Fibroblast of gingiva (primary cell): ENCODE measurements at places on chromosomes 3 and 15.

DNA sequence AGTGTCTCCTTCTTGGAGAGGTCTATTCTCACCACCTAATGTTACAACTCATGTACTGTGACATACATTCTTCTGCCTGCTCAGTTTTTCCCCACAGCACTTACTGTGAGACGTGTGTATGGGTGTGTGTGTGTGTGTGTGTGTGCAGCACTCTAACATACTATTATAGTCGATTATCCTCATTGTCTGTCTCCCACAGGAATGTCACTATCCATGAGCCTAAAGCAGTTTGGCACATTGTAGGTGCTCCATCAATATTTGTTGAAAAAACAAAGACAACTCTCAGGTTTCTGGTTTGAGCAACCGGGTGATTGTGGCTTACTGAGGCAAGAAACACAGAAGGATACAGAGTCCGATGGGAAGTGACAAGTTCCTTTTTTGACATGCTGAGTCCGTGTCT, 8.6 kb upstream of the ZNF148 start:
- DNase-seq = no peak

GRCh38 chr3:70312336-70312735, at the start of gene MDFIC2:
Gene MDFIC2 (minus strand): TSS chr3:70312638. CDS start chr3:70311973, 665 bp downstream.
- no peak for DNase-seq

DNA sequence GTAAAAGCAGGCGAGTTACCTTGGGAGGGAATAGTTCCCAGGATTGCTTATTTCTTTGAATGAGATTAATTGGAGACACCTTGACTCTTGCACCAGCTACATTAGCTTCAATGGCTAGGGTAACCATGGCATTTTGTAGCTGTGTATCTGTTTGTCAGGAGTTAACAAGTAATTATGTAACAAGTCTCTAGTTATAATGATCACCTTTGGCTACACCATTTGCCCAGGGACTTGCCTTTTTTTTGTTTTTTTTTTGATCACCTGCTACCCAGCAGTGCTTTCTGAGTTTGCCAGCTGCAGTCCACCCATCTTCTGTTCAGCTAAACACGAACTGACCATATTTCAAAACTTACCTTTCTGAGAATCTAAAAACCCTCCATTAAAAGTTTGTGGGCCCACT, 2.2 kb downstream of the MED12L start:
- DNase-seq = no peak

- DNase-seq = peak; percentile 29
Observed at GRCh38 chr15:79849789-79850188, 47.0 kb downstream of the MTHFS start.

GRCh38 chr3:184157206-184157605, 2.0 kb downstream of the DVL3 start:
- DNase-seq = no peak
